T-helper 2 cell (primary cell): ENCODE measurements at places on chromosomes 5 and 9.

DNA sequence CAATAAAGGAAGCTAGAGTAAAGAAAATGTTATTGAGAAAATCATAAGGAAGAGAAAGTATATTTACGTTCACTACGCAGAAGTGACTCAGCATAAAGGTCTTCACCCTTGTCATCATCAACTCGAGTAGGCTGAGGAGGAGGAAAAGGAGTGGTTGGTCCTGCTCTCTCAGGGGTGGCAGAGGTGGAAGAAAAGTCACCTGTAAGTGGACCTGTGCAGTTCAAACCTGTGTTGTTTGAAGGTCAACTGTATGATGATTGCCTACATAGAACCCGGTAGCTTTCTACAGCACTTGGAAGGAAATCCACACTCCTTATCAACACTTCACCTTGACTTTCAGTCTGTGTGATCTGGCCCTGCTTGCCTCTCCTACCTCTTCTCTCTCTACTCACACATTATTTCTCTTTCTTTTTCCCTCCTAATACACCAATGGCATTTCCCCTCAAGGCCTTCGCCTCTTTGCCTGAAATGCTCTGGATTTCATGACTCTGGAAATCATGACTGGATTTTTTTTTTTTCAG lies 109.3 kb upstream of the CPEB4 start:
- no peak for DNase-seq

- no peak for DNase-seq
Measured at GRCh38 chr5:88190106-88190834, 78.4 kb downstream of the TMEM161B start.

DNA sequence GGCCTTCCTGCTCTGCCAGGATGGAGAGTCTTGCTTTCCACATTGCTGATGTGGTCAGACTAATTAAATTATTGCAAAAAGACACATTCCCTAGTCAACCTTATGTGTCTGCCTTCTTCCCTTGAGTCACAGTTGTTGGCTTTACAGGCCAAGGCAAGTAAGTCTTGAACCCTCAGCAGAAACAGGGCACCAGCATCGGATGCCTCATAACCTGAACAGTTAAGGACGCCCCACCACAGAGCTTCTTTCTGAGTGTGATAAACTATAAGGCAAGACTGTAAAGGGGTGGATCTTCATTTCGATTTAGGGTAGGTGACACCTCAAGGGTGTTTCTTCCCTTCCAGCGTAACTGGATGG lies 670 bp upstream of the KIF2A start:
- DNase-seq: no peak

DNA sequence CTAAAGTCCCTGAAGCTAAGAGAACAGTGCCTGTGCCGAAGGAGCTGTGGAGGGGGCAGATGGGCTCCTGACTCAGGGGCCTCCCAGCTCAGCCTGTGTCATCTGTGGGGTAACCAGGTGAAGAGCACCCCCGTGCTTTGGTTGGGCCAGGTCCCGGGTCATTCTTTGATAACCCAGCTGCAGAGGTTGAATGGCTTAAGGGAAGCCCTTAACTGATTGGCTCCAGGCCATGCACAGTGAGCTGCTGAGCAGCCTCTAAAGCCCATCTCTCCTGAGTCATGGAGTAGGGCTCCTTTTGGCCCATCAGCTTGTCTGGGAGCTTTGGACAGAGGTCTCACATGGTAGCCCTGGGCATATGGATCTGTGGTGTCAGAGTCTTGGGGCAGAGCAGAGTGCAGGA lies 28.7 kb downstream of the COL27A1 start:
- no peak for DNase-seq

DNA sequence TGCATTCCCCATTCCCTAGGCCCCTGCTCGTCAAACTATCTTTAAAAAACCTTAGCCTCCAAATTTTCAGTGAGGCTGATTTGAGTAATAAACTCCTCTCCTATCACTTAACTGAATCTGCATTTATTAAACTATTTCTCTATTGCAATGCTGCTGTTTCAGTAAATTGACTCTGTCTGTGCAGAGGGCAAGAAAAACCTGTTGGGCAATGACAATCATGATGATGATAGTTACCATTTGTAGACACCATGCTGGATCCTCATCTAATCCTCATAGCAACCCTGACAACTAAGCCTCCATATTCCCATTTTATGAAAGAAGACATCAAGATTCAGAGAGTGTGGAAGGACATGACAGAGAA lies 212.9 kb downstream of the TRIM32 start:
- no peak for DNase-seq

DNA sequence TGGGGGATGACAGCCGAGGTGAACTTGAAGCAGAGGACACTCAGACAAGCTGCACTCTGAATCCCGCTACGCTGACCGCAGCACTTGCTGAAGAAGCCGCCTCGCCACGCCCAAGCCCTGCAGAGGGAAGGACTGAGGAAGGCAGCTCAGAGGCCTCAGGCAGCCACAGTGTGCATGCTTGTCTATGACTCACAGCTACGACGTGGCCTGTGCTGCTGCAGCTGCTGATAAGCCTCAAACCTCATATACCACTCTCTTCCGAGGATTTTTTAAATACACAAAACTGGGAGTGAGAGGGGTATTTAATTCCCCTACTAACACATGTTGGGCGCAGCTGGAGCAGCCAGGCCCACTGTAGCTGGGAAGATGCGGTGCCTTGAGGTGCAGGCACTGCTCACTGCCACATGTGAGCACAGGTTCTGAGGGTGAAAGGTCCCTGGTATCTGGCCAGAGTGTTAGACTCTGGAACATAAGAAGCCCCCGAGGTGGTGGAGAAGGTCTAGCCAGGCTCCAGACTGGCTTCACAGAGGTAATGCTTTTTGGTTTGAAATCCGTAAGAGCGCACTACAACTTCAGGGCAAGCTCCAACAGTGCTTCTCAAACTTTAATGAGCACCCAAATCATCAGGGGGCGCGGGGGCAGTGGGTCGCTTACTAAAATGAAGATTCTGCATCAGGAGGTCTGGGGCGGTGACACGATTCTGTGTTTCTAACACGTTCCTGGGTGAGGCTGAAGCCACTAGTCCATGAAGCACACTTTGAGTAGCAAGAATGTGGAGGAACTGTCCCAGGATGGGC lies 196.8 kb downstream of the AUH start:
- DNase-seq: no peak

DNA sequence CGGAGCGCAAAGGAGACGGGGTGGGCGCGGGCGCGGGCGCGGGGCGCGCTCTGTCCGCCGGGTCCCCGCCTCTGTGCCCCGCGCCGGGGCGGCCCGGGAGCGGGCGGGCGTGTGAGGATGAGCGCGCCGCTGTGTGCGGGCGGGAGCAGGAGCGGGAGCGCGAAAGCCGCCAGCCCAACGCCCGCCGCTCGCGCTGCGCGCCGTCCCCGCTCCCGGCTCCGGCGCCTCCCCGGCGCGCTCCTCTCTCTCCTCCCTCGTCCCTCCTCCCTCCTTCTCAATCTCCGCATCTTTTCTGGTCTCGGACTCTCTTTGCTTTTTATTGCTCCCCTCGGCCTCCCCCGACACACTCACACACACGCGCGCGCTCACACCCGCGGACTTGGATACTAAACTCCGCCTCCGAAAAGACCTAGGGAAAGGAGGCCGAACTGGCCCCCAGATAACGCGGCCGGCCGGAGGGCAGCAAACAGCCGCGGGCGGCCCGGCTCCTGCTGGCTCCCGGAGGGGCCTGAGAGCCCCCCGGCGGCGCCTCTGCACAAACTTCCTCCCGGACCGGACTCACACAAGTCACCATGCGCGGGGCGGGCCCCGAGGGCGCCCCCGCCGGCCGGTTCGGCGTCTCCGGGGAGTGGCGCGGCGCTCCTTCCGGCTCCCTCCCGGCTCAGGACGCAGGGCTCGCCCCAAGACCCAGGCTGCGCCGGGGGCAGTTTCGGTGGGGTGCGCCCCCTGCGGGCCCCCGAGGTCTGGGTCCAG lies at the start of gene FIBCD1:
FIBCD1 (minus strand) TSS at position 596 of the 753 bp plus-strand sequence. CDS start 640 bp downstream, outside the sequence.
- no peak for DNase-seq

DNA sequence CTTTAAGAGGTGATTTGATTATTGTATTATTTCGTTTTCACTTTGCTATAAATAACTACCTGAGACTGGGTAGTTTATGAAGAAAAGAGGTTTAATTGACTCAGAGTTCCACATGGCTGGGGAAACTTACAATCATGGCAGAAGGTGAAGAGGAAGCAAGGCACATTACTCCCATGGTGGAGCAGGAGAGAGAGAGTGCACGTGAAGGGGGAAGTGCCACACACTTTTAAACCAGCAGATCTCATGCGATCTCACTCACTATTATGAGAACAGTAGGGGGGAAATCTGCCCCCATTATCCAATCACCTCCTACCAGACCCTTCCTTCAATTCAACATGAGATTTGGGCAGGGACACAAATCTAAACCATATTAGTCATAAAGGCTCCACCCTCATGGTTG lies 36.1 kb upstream of the NDFIP1 start:
- DNase-seq: no peak

GRCh38 chr9:121744002-121744686 lies 92.7 kb downstream of the DAB2IP start:
- DNase-seq: no peak

- DNase-seq: no peak
Measured at GRCh38 chr9:109906766-109907382, 126.9 kb downstream of the PALM2AKAP2 start.

DNA sequence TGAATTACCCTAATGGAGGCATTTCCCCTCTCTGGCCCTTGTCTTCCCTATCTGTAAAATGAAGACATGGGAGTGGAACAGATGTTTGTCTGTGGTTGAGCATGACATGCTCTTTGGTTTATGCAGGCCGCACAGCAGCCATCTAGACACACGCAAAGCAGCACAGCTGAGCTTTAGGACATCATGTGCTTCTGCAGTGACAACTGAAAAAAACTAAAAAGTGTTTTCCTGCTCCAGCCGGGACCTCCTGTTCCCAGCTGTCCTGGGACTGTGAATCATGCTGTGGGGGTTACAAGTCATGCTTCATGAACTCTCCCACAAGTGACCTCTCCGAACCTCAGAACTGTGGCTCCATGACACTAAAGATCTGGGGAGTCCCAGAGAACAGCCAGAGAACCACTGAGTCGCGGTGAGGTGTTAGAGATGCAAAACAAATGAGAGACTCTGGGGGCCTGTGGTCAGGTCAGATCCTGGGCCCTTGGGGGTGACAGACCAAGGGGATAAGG lies 1.7 kb downstream of the SMIM3 start:
- DNase-seq: peak; percentile 46

DNA sequence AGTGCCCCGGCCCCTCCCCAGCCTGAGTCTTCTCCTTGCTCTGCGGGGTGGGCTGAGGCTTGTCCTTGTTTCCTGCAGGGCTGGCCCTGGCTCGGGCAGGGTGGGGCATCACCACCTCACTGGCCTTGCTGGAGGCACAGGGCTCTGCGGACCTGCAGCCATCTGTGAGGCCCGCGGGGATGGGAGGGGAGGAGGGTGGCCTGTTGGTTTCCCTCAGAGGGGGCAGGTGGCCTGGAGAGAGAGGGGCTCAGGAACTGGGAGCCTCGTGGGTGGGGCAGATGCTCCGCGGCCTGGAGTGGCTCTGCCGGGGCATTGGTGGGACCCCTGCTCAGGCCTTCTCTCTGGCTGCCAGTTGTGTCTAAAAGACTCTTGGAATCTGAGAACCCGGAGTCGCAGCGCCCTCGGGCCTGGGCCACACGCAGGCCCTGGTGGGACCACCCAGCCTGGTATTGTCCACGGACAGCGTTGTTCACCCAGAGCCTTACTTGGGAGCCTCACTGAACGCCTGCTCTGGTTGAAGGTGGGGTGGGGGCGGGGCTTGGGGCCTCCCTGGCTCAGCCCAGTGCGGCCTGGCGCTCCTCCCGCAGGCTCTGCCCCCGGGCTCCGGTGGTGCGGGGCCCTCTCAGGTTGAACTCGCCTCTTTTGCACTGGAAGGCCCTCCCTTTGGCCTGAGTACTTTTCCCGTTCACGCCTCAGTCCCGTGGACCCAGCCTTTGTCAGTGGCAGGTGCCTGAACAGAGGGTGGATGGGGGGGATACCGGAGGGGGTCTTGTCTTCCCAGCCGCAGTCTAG lies 111.3 kb downstream of the RXRA start:
- DNase-seq: no peak

DNA sequence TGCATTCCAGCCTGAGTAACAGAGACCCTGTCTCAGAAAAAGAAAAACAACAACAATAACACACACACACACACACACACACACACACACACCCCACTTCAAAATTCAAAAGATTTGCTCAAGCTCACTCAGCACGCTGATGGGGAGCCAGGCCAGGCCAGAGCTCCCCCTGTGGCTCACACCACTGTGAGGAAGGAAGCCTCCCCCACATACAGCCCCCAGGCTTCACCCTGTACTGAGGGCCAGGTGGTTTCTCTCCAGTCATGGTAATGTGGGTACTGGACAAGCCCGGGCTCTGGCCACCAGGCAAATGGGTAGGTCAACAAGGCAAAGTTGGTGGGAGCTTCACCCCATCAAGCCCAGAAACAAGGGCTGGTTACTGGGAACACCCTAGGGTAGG lies 19.0 kb downstream of the ATOX1 start:
- DNase-seq: no peak

GRCh38 chr9:120791161-120791560 lies 2.1 kb downstream of the FBXW2 start:
- no peak for DNase-seq
